ENCODE measurements at places on chromosomes 5 and 9. TPM values are rescaled to one million over a fixed set of nuclear protein-coding genes. Genes with fewer than 3 reads are reported as not detected.

Gene FOXD4L4
- not detected for total RNA-seq

Gene HAVCR1
- 23.9 TPM for total RNA-seq

Gene MRPL50
- total RNA-seq: 10.5 TPM

Gene PCDHB14
- total RNA-seq: not detected

DNA sequence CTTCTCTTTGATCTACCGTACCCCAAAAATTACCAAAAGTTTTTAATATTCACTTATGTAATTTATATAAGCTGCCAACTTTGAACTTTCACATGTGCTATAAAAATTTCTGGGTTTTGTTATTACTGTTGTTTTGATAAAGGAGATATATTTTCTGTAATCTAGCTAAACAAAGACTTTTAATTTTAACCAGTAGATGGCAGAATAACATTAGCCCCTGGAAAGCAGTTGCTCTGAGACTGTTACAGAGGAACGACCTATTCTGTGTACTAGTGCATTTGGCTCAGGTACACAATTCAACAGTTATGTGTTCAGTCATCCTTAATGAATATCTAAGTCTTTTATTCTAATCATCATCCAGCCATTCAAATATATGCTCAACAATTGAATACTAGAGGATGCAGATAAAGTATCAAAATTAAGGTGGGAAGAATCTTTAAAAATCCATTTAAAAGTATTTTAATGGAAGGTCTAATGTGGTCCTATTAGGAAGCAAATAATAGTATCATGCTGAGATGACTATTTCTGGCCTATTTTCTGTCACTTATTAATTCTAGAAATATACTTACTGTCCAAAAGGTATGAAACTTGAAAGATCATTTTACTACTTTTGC, 8.6 kb downstream of the KLHL9 start:
- DNase-seq: no peak

DNA sequence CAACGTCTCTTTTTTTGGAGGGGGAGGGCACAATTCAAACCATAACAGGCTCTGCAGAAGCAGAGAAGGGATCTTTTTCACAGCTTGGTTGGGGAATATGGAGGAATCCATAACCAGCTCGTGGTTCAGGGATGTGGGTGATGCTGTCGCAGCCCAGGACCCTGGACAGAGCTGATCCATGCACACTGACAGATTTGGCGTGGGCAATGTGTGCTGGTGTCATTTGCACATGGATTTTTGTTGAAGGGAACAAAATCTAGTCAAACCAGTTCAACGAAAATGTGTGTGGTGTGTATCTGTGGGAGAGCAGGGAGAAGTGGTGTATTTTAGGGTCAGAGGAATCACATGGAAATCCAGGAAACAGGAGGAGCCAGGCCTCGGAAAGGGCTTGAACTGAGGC, 4.2 kb downstream of the DOCK2 start:
- DNase-seq: no peak

DNA sequence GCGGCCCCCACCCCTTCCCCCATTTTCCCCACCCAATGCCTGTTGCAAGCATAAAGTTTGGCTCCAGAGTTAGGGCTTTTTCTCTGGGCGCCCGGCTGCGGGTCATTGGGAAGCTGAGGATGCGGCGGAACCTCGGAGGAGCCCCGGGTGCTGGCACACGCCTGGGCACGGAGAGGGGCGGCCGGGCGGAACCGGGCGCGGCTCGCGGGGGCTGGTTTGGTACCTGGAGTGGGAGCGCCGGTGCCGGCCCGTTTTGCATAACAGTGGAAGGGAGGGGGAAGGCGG, 1.2 kb downstream of the PPARGC1B start:
- DNase-seq: no peak

DNA sequence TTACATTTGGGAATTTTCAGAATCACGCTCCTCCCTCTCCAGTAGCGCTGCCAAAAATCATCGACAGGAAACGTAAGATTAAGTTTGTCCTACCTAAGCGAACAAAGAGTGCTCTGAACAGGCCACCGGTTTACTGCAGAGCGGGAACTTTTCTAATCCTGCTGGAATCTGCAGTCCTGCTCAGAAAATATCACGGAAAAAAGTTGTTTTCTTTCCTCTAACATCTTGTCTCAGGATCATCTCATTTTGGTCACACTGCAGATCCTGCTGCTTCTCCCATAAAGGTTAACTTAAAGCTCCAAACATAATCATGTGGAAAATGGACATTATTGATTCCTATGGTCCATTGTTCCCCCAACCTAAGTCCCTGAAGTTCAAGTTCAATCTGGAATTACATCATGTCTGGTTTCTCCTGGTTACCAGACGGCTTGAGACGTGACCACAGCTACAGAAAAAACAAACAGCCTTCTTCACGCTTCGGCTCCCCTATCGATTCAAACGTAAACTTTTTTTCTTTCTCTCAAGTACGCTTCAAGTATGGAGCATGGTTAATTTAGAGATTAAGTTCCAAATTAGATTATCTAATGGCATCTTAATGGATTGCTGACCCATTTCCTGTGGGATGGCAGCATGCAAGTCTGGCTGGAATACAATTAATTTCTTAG, 217.6 kb downstream of the NFIB start:
- no peak for DNase-seq

- DNase-seq: peak; percentile 65
These were observed 59.9 kb downstream of the ZFAND5 start for GRCh38 chr9:72305102-72305546.

- DNase-seq: no peak
These were observed 1.3 kb downstream of the UBE2R2 start for GRCh38 chr9:33818167-33818846.

DNA sequence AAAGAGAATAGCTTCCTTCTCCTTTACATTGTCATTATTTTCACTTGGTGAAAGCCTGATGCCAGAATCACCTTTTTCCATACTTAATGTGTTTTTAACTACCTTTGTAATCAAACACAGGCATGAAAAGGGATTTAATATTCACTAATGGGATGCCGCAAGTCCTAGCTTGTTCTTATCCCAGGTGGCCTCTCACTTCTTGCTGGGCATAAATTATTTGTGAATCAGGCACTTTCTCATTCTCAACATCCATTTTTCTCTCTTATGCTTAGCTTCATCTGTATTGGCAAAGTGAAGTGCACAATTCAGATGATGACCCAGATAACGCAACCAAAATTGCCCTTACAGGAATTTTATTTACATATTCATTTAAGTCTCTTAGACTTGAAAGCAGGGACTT, 10.9 kb downstream of the ACTL7B start:
- DNase-seq: no peak

- no peak for DNase-seq
These were observed 11.9 kb downstream of the SLC46A2 start for GRCh38 chr9:112878752-112879151.

DNA sequence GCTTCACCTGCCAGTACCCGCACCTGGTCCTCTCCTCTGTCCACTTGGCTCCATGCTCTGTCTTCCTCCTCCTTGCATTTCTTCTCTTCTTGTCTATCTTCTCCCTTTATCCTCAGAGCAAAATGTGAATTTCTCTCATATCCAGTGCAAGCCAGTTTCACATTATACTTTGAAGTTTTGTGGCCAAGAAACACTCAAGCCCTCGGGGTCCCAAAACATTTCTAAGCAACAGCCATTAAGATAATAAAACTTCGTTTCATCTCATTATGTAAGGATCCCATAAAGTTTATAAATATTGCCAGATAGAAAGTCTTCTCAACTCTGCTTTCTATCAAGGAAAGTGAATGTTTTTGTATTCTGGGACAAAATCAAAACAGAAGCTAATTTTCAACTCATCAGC, 178.8 kb downstream of the SNX18 start:
- DNase-seq: no peak

DNA sequence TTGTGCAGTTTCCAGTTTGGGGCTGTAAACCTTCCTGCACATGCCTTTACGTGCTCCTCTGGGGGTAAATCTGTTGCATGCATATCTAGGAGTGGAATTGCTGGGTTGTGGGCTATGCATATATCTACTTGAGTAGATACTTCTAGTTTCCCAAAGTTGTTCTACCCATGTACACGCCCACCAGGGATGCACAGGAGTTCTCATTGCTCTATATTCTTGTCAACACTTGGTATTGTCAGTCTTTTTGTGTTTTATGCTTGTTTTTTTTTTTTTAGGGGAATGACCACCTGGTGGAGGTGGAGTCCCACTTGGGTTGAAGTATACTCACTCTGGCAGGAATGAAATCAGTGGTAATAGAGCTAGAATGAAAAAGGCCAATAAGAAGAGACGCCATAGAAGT, 23.0 kb downstream of the FOXE1 start:
- no peak for DNase-seq

- DNase-seq: no peak
These were observed 104.7 kb downstream of the SPOCK1 start for GRCh38 chr5:137394380-137394779.
